ENCODE measurements at places on chromosomes 5 and 9.

GRCh38 chr5:148875205-148875875 lies 48.9 kb downstream of the ADRB2 start:
- DNase-seq, result no peak

GRCh38 chr9:9552665-9553064 lies 1060.1 kb downstream of the PTPRD start:
- no peak for DNase-seq

DNA sequence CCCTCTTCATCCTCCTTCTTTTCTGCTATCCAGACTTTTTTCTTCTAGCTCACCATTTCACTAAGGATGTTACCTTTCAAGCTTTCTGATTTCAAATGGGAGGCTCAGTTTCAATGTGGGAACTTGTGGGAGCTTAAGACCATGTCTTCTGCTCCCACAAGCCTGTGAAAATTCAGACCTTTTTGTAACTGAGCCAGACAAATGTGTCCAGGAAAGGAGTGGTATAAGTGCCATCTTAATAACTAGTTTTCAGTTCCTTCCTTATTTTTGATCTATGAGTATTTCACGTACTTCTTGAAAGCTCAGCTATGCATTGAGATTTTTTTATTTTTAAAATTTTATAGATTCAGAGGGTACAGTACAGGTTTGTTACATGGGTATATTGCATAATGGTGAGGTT lies 4.6 kb upstream of the ERCC6L2 start:
- DNase-seq, result no peak

DNA sequence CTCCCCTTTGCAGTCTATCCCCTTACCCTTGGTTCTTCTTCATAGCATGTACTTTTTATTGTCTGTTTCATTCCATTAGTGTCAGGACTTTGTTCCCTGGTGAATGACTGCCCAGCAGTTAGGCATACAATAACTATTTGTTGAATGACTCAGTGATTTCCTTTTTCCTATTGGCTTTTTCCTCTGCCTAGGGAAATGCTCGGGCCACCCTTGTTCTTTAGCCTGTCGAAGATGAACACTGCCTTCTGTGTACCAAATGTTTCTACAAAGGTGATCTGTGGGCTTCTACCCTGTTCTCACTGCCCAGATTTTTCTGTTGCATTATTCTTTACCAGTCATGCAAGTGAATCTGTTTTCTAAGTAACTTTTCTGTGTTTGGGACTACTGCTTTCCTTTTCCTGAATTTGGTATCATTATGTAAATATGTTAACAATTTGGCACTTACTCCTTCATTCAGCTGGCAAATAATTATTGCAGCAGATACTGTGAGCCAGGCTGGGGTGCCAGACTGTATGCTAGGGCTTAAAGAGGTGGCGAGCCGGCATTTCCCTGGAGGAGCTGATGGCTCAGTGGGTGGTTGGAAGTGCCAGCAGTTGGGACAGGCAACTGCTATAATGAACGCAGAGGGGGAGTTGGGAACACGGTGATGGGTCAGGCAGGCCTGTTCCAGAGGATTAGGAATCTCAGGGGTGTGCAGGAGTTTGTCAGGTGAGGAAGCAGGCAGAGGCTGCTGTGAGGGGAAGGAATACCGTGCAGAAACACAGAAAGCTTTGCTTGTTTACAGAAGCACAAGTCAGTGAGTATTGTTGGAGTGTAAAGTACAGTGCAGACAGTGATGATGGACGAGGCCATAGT lies 30.6 kb downstream of the KDM4C start:
- no peak for DNase-seq

GRCh38 chr9:14056316-14056861 lies 257.6 kb downstream of the NFIB start:
- no peak for DNase-seq

DNA sequence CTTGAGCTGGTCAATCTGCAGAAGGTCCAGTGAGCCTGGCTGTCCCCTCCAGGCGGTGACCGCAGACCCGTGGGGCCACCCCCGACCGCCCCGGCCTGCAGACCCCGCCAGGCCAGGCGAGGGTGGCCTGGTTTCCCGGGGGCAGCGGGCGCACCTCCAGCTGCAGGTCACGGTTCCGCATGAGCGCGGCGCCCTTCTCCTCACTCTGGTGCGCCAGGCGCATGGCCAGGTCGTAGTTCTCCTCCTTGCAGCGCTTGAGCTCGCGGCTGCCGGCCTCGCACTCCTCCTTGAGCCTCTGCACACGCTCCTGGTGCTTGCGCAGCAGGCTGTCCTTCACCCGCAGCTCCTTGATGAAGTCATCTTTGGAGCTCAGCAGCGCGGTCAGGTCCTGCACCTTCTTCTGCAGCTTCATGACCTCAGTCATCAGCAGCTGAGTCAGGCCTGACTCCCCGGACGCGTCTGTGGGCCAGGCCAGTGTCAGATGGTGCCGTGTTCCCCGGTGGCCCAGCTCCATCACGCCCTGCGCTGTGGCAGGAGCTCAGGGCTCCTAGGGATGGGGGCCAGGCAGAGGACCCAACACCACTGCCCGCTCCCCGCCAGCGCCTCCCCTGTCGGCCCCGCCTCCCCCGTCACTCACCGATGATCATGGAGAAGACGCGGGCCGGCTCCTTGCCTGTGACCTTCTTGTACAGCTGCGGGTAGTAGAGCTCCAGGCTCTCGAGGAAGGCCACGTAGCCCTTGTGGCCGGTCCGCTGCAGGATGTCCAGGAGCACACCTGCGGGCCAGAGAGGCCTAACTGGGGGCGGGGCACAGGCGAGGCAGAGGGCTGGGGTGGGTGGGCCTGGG lies 2.6 kb downstream of the CARD9 start:
- DNase-seq, result no peak

DNA sequence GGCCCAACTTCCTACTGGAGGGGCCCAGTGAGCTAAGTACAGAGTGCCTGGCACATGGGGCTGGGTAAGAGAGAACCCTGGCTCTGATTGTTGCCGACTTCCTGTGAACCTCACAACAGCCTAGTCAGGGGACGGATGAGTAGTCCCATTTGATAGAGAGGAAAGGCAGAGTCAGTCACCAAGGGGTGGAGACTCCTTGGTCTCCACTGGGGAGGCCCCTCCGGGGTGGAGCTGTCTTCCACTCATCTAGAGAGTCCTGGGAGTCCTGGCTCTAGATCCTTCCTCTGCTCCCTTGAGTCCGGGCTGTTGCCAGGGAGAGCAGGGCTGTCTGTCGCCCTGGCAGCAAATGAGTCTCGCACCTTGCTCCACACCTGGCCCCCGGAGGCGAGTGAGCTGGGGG lies 8.0 kb downstream of the GRK6 start:
- DNase-seq, result no peak

DNA sequence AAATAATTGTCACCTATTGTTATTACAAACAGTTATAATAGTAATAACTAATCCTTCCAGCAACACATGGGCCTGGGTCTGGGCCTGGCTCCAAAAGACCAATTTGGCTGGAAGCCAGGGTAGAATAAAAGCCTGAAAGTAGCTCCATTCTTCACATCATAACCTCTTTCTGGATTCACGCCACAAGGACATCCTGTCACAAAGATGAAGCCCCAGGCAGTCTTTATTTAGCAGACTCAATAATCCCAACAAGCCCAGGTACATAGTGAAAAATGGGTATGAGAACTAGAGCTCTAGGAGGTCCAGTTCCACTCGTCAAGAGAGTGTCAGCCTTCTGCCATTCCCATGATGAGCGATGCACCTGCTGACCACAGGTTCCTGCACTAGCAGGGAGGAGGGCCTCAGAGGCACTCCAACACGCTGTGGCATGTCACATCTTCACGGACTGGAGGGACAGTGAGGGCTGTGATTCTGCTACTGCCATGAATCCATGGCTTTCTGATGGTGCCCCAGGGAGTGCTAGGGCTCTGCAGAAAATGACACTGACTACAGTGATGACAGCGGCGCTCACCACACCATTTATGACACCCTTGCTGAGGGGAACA lies 124.9 kb downstream of the SPOCK1 start:
- DNase-seq, result no peak

DNA sequence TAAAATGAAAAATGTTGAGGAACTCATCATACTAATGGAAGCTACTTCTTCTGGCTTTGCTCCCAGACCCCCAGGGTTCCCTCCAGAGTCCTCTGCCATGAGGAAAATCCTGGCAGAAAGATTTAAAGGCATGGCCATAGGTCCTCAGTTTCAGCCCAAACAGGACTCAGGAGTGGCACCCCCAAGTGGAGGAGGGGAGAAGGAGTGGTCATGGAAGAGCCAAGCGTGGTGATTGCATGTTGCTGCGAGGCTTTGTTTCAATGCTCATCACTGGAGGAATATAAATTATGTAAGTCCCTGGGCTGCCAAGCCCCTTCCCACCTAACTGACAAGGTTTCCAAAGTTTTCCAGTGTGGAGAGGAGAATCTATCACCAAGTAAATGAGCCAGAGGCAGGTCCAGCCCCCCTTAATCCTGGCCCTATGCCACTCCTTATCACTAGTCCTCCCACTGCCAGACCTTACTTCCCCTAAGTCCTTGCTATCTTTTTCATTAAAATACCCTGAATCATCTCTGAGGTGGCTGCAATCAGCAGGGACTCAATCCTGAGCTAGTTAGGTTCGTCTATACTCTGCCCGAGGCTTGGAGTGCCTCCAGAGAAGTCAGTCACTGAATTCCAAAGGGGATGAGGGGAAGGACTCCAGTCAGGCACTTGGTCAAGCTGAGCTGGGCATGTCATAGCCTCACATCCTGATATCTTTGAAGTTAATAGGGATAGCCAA lies 70.7 kb upstream of the TAF1L start:
- DNase-seq, result no peak

DNA sequence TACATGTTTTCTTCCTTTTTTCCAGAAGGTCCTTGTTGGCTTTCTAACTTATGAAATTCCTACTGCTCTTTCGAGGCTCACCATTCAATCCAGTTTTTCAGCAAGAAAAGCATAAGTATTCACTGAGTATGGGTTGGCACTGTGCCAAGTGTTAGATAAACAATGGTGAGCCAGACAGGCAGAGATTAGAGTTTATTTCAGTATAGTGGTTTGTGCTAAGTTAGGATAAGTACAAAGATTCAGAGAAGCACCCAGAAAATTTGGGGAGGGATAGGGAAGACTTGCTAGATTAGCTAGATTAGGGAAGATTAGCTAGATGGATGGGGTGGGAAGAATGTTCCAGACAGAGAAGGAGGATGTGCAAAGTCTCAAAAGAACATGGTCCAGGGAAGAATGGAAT lies 122.9 kb downstream of the OXCT1 start:
- no peak for DNase-seq

GRCh38 chr5:95439801-95440493 lies 48.8 kb downstream of the FAM81B start:
- DNase-seq, result no peak

- no peak for DNase-seq
These were observed 12.6 kb upstream of the LPCAT1 start for GRCh38 chr5:1536322-1536845.

GRCh38 chr5:158272409-158272808 lies 413.5 kb upstream of the CLINT1 start:
- no peak for DNase-seq
